ENCODE measurements at places on chromosomes 7 and 10.

GRCh38 chr7:2029211-2029905 lies 203.4 kb downstream of the MAD1L1 start:
- DNase-seq: no peak

- peak; percentile 54 for DNase-seq
These were observed 41.7 kb downstream of the FAS start for GRCh38 chr10:89032141-89032891.

DNA sequence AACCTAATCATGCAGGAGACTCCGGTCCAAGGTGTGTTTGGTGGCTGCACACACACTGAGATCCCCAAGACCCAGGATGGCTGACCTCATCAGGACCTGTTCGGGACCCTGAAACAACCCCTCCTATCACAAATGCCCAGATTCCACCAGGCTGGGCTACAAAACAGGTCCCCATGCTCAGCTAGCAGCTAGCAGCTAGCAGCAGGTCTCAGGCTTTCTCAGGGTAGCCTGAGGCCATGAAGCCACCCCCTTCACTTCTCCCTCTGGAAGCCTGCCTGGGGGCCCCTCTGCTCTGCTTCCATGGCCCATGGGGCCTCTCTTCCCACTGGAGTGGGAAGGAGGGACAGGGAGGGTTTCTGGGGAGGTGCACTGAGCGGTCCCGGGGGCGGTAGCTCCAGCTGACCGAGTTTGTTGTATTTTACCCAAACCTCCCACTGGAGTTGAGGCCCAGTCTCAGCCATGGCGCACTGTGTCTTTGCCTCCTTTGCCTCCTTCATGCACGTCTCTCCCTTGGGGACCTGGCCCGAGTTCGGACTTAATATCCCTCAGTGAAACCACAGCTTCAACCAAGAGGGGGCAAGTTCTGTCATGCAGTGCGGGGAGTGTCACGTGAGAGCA lies 95.1 kb upstream of the GPR26 start:
- DNase-seq: no peak

DNA sequence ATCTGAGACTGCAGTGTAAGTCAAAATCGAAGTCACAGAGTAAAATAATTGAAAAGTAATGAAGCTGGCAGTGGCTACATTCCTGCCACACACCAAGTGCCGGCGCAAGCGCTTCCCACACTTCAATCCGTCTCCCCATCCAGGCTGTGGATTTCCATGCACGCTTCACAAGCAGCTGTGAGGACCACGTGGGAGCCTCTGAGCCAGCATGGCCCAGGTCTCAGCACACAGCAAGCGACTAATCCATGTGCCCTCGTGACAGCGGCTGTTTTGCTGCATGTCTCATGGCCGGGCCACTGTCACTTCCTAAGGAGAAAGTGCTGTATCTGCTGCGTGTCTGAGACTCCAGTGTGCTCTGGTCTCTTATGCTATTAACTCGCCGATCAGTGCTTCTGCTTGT lies 566.9 kb downstream of the DNAJB6 start:
- DNase-seq: no peak

- no peak for DNase-seq
These were observed 54.1 kb downstream of the DYNC2I1 start for GRCh38 chr7:158910254-158911053.

GRCh38 chr10:96585736-96586418 lies 935 bp downstream of the TM9SF3 start:
- no peak for DNase-seq

GRCh38 chr10:128086003-128086863 lies 40.0 kb downstream of the MKI67 start:
- no peak for DNase-seq

- DNase-seq: no peak
These were observed 44.1 kb downstream of the MYOF start for GRCh38 chr10:93437946-93438612.

DNA sequence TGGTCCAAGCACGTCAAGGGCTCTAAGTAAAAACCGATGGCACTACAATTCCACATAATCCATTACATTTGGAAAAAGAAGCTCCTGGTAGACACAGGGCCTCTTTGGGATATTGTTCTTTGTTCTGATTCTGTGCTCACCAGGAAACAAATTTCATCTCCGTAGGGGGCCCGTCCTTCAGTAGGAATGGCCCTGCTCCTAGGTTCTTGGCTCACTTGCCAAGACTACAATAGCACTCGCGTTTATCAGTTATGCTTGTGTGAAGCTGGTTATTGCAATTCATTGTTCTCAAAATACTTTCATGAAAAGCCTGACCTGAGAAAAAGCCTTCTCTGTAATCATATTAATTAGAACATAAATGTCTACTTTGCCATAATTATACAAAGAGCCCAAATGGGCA lies 10.3 kb upstream of the ZC3HAV1L start:
- DNase-seq: no peak

All from stimulated activated CD4-positive, alpha-beta T cell treated with anti-CD3 and anti-CD28 coated beads, Interleukin-12 subunit alpha, Interleukin-12 subunit beta, amount 100 ng/mL, for 4 hours (primary cell).